ENCODE measurements at places on chromosomes 11 and 22. TPM values are rescaled to one million over a fixed set of nuclear protein-coding genes. Genes with fewer than 3 reads are reported as not detected.

Gene MUC5AC
- not detected for total RNA-seq

Gene PNPLA5
- total RNA-seq: not detected

Gene GALNT18
- 0.23 TPM for total RNA-seq

Gene SAC3D1
- total RNA-seq: 36.3 TPM

Gene RAB39A
- 0.18 TPM for total RNA-seq

Gene EML3
- 144 TPM for total RNA-seq

Gene ALDH3B1
- not detected for total RNA-seq

Gene OR52L1
- total RNA-seq: not detected

Gene PGA3
- total RNA-seq: not detected

Gene CNTN5
- not detected for total RNA-seq

Gene NRGN
- total RNA-seq: 6.1 TPM

Gene OLFML1
- not detected for total RNA-seq

Gene GDPD4
- not detected for total RNA-seq

Gene MPEG1
- total RNA-seq: not detected

Gene KLHL35
- total RNA-seq: 0.31 TPM

Gene EPS8L2
- total RNA-seq: 15.0 TPM

Gene MMP7
- total RNA-seq: not detected

Gene TRIM48
- not detected for total RNA-seq

Gene ZNF214
- total RNA-seq: not detected

Gene APOL6
- total RNA-seq: 62.3 TPM

Gene KCNJ4
- not detected for total RNA-seq

Gene PTGDR2
- 3.4 TPM for total RNA-seq

Gene SHISAL1
- not detected for total RNA-seq

Measured in activated CD8-positive, alpha-beta T cell treated with anti-CD3 and anti-CD28 coated beads, Interleukin-2, amount 10 ng/mL, durations not matched to agents 7 days and 5 days (primary cell).